ENCODE measurements at places on chromosomes 6 and 20.

GRCh38 chr6:130259140-130259539, 36.4 kb upstream of the SAMD3 start:
- DNase-seq: no peak

- no peak for DNase-seq
Observed at GRCh38 chr6:45787384-45787783, 228.3 kb downstream of the CLIC5 start.

GRCh38 chr6:13711324-13711732, 307 bp downstream of the RANBP9 start:
- DNase-seq: no peak

- peak; percentile 76 for DNase-seq
Observed at GRCh38 chr6:27332692-27333641, 20.9 kb upstream of the POM121L2 start.

DNA sequence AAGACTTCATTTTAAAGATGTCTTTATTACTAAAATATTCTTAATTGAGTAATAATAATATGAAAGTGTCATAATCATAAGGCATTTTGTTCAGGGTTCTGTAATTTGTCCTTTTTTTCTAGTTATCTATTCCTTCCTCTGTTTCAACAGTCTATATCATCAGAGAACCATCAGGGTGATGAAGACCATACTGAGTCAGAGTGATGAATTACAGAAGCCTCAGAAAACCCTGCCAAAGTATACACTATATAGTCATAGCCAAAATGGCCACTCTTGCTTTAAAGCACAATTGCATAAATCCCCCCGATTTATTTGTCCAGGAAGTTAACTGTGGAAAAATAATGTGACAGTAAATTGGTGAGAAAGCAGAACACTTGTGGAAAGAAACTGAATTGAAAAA, 735.0 kb downstream of the EPHA7 start:
- DNase-seq: no peak

DNA sequence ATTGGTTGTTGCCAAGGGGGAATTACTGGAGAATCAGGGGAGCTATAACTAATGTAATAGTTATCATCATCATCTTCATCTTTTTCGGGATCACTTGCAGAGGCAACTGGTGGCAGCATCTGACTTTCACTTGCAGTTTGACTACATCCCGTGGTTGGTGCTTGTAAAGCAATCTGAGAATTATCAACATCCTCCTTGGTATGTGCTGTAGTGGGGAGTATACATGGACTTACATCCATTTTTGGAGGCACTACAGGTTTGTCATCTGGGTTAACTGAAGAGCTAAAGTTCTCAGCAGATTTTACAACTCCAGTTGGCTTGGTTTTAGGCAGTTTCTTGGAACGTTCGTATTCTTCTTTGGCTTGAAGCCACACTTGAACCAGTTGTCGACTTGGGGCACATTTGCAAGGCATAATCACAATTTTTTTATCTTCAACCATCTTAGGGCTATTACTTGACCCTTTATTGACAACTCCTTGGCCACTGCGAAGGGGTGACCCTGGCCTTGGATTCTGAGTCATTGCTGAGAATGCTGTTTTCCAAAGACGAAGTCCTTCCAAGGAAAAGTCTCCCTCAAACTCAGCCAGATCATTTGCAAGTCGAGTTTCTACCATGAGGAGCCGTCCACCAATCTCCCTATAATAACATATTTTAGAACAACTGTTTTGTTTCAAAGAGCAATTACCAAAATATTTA, 115.5 kb downstream of the REV3L start:
- no peak for DNase-seq

- DNase-seq: no peak
Observed at GRCh38 chr6:26200918-26201721, 113.9 kb downstream of the HFE start.

GRCh38 chr6:12602342-12602741, 114.2 kb upstream of the PHACTR1 start:
- no peak for DNase-seq

- DNase-seq: no peak
Observed at GRCh38 chr6:6960571-6961251, 147.1 kb upstream of the RREB1 start.

DNA sequence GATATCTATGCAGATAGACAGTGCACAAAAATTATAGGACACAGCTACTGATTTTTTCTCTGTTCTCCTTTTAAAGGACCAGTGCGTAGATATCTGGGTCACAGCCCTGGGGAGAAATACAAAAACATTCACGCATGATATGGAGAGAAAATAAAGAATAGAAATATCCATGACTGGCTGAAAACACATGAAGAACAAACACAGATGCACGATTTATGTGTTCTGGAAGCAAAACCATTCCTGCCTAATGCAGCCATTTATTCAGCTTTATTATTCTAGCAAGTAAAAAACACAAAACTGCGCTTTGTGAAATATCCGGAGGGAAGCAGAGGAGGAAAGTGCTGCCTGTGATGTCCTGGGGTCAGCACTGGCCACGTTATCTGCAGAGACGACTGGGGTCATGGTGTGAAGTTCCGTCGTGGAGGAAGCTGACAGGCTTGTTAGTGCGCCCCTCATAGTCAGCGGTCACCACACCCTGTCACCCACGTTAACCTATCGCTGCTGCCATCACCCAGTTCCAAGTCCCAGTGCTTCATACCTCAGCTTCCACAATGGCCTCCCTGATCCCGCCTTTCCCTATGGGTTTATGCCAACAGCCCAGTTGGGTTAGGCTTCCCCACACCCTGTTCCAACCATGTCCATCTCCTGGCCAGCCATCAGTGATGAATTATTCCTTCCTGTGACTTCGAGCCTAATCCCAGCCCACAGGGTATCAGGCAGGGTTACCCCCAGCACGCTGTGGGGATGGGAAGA, 86.6 kb upstream of the RPS6KA2 start:
- DNase-seq: no peak

DNA sequence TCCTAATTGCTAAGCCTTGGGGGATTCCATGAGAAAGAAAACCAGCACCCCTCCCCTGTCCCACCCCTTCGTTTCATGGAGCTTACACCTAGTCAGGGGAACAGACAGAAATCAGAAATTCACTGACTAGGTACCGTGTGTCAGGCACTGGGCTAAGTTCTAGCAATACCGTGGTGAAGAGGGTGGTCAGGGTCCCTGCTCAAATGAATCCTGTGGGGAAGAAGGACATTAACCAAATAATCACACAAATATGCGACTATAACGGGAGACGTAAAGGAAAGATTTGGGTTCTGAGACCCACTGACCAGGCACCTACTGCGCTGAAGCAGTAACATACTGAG, 65.1 kb upstream of the TOP1 start:
- DNase-seq: no peak

GRCh38 chr20:24643731-24644626, 174.6 kb downstream of the SYNDIG1 start:
- no peak for DNase-seq

DNA sequence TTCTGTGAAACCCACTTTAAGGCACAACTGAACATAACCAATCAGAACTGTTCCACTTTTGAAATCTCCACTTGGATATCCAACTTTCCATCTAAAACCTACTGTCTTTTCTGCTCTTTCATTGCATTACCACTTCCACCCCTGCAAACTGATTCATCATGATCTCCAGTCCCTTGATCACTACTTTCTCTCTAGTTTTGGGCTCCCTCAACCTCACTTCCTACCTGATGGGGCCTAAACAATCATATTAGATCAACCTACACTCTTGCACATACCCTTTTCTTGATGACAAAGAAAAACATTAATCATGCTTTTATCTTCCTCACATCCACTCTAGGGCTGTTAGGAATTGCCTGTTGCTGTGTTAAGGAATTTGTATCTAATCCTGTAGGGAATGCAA, 137.6 kb downstream of the PDSS2 start:
- no peak for DNase-seq

DNA sequence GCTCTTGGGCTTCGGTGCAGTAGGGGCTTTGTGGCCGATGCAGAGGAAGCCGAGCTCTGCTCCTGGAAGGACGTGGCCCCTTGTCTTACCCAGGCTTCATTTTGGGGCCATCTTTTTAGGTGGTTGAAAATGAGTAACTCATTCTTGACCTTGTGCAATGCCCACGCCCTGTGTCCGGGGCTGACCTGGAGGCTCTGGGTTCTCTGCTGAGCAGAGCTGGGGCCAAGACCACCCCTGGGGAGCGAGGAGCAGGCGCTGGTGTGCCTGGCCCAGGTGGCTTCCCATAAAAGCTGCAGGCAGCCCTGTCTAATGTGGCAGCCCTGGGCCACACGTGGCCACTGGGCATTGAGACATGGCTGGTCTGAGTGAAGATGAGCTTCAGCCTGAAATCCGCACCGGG, 25.7 kb downstream of the NTSR1 start:
- DNase-seq: no peak

DNA sequence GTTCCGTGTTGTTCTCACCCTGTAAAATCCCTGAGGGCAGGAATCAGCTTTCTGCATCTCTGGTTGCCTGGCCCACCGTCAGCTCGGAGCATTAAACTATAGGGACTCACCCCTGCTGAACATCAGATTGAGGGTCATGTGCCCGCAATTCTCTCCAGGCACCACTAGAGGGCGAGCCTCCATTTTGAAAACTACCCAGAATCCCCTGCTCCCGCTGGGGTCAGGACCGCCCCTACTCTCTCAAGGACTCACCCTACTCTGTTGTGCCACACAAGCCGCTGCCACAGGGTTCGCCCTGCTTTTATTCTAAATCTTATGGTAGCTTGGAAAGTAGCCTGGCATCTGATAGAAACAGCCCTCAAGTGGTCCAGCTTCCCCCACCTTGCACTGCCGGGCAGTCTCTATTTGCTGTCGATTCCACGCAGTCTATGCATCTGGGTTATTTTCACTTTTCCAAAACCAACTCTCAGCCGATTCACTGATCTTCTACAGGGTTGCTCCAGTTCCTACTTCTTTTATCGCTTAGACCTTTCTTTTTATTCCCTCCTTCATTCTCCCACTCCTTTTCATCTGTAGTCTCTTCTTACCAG, 244.1 kb upstream of the QKI start:
- peak; percentile 11 for DNase-seq

GRCh38 chr6:89311853-89312531, 3.1 kb downstream of the GABRR2 start:
- no peak for DNase-seq

GRCh38 chr20:24766826-24767622, 182.0 kb upstream of the CST7 start:
- DNase-seq: no peak

- no peak for DNase-seq
Observed at GRCh38 chr6:80528115-80528514, 421.6 kb downstream of the BCKDHB start.

DNA sequence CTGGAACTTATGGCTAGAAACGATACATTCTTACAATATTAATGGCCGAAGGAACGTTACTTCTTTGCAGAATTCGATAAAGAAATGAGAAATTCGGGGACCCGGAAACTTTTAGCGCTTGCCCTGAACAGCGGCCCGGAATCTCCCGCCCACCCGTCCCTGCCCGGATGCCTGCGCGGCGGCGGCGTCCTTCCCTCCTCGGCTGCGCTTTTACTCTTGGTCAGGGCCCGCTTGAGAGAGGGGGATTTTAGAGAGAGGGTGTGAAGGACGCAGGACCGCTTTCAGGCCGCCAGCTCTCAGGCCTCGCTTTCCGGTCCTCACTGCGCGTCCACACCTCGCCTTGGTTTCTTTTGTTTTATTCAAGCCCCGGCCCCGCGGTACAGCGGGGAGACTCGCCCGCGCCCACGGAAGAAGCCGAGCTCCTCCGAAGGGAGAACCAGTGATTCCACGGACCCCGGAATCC, 243.7 kb downstream of the ARID1B start:
- DNase-seq: no peak

GRCh38 chr6:21163110-21163837, 430.3 kb upstream of the SOX4 start:
- no peak for DNase-seq

DNA sequence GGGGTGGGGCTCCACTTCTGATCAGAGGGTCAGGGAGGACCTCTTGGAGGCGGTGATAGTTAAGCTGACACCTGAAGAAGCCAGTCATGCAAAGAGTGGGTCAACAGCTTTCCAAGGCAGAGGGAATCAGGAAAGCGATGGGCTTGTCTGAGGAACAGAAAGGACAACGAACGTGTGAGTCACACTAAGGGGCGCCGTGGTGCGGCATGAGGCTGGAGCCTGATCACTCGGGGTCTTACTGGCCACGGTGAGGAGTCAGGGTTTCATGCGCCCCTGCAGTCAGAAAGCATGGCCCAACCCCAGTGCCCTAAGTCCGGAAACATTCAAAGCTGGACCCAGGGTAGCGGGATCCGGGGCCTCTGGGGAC, 50.6 kb upstream of the SLC32A1 start:
- DNase-seq: no peak

DNA sequence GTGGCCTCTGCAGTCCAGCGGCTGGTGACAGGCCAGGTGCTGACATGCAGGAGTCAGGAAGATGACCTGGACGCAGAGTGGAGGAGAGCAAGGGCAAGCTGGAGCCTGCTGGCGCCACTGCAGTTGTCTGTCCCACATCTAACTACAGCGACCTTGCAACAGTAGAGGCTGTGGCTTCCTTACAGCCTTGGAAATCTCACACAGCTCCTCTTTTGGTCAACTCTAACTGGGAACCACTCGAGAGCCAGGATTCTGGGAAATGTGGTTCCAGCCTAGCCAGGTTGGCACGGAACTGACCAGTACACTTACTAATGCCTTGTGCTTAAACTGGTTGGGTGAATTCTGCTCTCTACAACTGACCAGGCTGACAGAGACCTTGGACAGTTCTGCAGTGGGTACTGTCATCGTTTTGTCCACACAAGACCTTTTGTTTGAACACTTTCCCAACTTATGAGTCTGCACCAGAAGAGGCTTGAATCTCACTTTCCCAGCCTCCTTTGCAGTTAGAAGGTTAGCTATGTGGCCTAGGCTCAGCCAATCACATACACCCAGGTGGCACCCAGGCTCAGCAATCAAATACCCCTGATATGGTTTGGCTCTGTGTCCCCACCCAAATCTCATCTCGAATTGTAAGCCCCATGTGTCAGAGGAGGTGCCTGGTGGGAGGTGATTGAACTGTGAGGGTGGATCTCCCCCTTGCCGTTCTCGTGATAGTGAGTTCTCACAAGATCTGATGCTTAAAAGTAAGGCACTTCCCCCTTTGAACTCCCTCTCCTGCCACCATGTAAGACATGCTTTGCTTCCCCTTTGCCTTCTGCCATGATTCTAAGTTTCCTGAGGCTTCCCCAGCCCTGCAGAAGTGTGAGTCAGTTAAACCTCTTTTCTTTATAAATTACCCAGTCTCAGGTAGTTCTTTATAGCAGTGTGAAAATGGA, 153.5 kb downstream of the ZMYND8 start:
- DNase-seq: no peak

DNA sequence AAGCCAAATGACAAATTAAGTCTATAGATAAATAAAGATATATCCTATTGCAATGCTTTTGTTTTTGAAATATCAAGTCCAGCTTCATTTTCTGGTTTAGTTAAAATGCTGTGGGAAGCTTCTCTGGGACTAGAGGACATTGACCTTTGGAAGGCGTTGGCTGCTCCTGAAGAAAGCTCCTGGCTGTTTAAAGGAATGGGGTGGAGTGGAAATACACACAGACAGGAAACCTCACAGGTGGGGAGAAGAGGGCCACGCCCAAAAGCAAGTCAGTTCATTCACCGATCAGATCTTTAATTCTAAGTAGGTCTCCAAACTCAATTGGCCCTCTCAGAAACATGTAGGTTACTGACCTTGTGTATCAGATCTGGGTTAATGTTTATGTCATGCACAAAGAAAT, 59.6 kb downstream of the SPTLC3 start:
- no peak for DNase-seq
